Stimulated activated memory B cell treated with anti-CD40 and anti-IgM and Interleukin-4, amounts not matched to agents 10 μg/mL and 1 μg/mL and 100 μg/mL, for 72 hours (primary cell): ENCODE measurements at places on chromosomes 5 and 9.

DNA sequence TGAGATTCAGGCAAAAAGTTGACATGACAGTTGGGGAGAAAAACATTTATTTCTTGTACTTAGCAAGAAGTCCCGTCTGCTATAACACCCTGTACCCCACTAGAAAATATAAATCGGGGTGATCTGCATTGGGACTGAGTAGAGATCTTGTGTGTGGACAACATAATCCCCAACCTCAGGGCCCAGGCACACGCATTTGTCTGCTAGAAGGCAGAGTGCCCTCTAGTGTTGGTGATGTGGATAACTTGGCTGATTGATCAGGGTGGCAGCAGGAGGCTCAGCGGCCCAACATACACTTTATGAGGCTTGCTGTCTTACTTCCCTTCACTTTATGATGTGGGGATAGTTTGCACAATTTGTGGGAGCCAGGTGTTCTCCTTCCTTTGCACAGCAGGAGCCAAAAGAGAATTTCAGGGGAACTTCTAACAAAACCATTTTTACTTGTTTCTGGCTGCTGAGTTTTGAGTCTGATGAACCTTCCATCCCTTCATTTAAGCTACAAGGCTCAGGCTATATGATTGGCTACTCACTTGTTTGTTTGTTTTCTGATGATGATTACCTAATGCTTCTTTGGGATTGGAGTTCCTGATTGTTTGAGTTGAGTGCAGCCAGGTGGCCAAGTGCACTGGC is 263.2 kb downstream of the DMAC1 start:
- ATAC-seq = no peak

GRCh38 chr9:88684046-88684445 is 149.1 kb downstream of the NXNL2 start:
- ATAC-seq = no peak

- no peak for ATAC-seq
These were observed 31.0 kb upstream of the ALDH1B1 start for GRCh38 chr9:38361473-38361850.

DNA sequence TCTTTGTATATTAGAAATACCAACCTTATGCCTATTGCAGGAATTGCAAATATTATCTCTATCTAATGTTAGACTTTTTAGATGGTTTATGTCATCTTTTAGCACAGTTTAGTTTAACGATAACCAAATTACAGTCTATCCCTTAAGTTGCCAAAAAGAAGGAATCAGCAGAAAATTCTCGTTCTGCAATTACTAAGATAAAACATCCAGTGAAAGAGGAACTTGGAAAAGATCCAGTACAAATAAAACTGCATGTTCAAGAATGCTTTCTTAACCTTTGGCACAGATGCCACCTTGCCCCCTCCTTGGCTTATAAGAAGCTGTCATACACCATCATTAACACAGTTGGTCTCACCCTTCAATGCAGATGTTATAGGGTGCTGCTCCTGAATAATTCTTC is 124.0 kb downstream of the SEMA5A start:
- no peak for ATAC-seq

DNA sequence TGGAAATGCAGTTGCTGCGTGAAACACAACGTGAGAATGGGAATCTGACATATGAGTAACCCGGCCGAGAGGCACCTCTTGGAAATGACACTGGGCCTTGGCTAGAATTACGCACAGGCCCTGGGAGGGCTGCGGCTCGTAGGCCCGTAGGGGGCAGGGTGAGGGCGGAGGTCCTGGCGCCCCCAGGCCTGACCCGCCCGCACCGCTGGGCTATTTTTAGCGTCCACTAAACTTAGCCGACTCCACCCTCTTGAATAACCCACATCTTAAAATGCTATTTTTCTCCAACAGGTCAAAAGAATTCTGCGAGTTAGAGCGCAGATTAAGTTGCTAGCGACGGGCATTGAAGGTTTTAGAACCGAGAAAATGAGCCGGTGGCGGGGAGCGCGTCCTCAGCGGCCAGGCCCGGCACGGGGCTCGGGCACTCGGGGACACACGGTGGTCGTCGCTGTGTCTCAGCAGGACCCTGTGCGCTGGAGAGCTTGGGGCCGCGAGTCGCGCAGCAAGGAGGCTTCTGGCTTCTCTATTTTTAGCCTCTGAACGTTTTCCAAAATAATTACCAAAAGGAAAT is 168.5 kb downstream of the AUH start:
- ATAC-seq = peak; percentile 91

DNA sequence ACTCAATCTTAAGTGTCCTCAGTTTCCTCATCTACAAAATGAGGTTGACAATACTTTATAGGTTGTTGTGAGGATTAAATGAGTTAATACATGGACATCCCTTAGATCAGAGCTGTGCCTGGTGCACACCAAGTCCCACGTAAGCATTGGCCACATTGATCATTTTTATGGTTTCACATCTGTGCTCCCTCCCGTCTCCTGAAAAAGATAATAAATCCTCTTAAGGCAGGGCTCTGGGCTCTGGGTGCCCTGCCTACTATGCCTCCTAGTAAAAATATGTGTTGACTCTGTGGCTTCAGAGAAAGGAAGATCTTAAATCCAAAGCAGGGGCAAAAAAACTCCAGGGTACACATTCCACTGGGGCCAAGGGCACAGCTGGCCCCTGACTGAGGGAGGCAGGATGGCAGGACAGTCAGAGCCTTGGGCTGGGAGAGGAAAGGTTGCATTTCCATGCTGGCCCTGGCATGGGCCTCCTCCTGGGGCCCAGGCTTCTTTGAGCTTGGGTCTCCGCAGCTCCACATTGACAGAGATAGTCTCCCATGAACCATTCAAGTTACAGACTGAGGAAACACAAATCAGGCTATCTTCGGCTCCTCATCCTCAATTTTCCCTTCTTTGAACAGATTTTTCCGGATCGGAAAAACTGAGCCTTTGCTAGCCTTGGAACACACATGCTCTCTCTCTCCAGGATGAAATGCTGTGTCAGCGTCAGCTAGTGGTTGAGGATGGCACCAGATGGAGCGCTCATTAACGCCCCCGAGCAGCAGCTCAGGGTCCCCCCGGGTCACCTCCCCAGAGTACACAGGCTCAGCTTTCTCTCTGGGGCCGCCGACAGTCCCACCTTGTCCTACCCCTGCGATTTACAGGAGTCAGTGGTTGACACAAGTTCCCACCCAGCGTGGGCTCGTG is 22.4 kb upstream of the KIF12 start:
- ATAC-seq = no peak

DNA sequence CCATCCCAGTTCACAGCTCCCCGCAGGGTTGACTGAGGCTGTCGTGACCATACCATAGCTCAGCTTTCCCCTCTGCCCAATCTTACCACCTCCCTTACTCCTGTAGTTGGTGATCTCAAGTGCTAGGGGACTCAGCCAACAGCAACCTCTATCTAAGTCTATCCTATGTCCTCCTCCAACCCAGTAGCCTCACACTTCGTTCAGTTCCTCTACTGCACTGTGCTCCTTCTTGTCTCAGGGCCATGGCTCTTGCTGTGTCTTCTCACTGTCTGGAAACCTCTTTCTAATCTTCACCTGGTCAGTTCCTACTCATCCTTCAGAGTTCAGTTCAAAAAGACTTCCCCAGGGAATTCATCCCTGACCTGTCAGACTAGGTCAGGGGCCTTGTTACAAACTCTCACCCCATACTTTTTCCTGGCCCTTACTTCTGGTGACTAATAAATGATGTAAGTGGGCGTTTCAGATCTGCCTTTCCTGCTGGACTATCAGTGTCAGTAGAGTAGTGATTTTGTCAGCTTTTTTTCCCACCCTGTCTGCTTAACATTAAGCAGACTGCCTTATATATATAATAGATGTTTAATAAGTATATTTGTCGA is 53.6 kb upstream of the NR3C1 start:
- peak; percentile 27 for ATAC-seq

DNA sequence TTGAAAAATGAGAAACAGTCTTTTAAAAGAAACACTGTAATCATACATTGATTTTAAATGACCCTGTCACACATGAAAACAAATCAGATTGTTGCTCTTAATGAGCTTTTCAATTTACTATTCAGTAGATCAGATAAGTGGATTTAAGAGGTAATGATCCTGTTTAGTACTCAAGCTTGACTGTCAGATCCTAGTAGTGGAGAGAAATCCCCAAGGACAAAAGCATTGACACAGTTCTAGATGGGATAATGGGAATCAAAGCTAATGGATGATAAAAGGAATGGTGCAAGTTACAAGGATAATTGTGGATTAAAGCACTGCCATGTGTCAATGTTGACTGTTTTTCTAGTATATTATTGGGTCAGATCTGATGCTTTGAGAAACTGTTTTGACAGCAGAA is 142.3 kb upstream of the TLX3 start:
- no peak for ATAC-seq

DNA sequence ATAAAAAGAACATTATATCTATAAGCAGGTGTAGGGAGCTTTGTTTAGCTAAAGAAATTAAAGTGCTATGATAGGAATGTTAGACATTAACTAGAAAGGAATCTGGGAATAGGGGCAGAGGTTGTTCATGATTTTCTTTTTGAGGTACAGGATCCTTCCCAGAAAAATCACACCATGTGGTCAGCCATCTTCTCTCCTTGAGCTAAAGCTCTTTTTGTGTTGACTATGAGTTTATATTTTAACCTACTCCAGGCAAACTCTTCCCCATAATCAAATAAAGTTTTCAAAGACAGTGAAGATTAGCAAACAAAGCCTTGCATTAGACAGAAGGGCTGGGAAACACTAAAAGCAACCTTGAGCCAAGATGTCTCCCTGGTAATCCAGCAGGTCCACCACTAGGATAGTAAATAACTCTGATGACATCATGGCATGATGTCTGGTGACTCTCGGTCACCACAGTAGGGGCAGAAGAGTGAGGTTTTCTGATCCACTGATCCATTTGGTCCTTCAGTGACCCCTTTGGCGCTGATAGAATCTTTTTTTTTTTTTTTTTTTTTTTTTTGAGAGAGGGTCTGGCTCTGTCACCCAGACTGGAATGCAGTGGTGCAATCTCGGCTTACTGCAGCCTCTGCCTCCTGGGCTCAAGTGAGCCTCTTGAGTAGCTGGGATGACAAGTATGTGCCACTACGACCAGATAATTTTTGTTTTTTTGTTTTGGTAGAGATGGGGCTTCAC is 30.6 kb upstream of the IL6ST start:
- ATAC-seq = no peak

GRCh38 chr5:7877851-7878250 is 8.9 kb downstream of the MTRR start:
- no peak for ATAC-seq

GRCh38 chr5:167229751-167230150 is 1061.7 kb upstream of the WWC1 start:
- ATAC-seq = no peak

DNA sequence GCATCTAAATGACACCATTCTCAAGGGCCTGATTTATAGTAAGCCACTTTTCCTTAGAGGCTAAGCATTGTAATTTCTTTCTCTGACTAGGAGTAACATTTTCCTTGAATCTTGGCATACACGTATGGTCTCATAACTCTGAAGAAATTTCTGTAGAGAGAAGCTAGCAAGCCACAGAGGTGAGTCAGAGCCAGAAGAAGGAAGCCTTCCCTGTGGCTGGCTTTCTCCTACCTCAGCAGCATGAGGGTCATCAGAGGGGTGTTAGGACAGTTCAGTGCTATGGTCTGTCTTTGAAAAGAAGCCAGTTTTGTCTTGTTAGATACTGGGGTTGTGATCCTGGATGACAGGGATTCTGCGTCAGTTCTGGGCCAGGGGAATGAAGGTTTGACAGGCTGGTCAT is 3.2 kb downstream of the SNX30 start:
- ATAC-seq = no peak

- no peak for ATAC-seq
These were observed 105.1 kb upstream of the GNA14 start for GRCh38 chr9:77753180-77753579.

GRCh38 chr5:67139030-67139429 is 57.6 kb downstream of the CD180 start:
- no peak for ATAC-seq

DNA sequence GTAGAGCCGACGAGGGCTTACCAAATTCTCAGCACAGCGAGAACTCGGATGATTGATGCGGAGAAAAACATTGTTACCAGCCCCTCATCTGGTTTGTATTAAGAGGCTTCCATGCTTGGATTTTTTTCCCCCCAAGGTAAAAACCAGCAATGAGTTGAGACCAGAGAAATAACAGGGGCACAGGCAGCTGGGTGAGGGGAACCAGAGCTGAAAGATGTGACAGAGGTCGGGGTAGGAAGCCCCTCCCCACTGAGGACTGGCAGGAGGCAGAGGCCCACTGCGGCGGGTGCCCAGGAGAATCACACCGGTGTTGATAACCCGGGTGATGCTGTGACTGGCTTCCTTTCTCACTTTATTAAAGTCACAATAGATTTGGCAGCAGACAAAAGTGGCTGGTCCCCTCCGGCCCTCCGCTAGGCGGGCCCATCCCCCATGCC is 116.5 kb upstream of the PHYKPL start:
- ATAC-seq = no peak

DNA sequence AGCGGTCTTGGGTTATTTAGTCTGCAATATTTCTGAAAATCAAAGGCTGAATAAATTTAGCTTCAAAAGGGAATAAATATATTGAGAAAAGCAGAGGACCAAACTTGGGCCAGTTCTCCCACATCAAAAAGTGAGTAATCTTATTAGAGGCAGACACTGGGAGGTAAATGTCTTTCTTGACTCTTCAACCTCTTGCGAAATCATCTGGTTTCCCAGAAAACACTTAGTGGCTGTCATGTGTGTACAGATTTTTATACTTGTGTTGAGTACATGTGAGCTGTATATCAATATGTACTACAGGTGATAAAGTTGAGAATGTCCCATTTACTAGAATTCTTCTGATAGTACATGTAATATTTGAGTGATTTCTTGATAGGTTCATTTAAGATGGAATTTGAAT is 454.9 kb downstream of the PRR16 start:
- no peak for ATAC-seq

DNA sequence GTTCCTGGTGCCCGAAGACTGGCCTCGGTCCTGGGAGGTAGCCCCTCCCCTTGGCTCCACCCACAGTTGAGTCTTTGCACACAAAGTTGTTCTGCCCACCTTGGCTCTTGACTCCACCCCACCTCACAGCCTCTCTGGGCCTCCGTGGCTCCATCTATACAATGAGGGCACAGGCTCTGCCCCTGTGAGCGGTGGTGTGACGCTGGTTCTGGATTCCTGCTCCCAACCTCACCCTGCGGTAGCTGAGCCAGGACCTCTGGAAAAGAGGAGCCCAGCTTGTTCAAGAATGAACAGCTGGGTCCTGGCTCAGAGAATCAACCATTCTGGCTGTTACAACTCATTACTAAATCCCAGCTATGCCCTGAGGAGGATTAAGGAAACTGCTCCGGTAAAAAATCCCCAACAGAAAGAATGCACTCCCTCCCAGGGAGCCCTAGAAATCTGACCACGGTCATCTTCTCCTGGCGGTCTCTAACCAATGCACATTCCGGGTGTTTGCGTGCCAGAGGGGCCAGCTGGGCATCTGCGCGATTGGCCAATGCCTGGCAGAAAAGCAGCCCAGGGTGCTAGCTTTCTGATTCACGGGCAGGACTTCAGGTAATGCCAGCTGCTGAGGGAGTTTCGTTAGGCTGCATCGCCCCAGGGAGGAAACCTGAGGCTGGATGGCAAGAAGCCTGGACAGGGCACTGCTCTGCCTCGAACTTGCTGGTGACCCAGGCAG is 9.9 kb upstream of the GRHPR start:
- ATAC-seq = no peak

GRCh38 chr5:164600274-164600673 is 1094.9 kb downstream of the MAT2B start:
- ATAC-seq = no peak

GRCh38 chr9:5425006-5425628 is 12.6 kb downstream of the PLGRKT start:
- no peak for ATAC-seq

GRCh38 chr9:121938621-121939020 is 154.5 kb downstream of the TTLL11 start:
- ATAC-seq = no peak

GRCh38 chr5:107435061-107435460 is 235.7 kb downstream of the EFNA5 start:
- ATAC-seq = no peak

GRCh38 chr5:167339205-167339604 is 952.2 kb upstream of the WWC1 start:
- ATAC-seq = no peak
